ENCODE measurements at places on chromosomes 7 and 10. TPM values are rescaled to one million over a fixed set of nuclear protein-coding genes. Genes with fewer than 3 reads are reported as not detected.

The EVX1 gene
- total RNA-seq: not detected

The PANK1 gene
- 5.1 TPM for total RNA-seq

The UNCX gene
- not detected for total RNA-seq

The OLAH gene
- 0.16 TPM for total RNA-seq

The METTL27 gene
- 2.9 TPM for total RNA-seq

The RINT1 gene
- total RNA-seq: 12.7 TPM

The SUGCT gene
- 1.1 TPM for total RNA-seq

The CLDN3 gene
- total RNA-seq: 2.6 TPM

The CRYGN gene
- not detected for total RNA-seq

The KLLN gene
- total RNA-seq: 0.16 TPM

The AGMO gene
- total RNA-seq: 1.9 TPM

The C10orf143 gene
- 0.16 TPM for total RNA-seq

The ACSM6 gene
- not detected for total RNA-seq

The PKD1L1 gene
- 6.3 TPM for total RNA-seq

The ANKRD30A gene
- not detected for total RNA-seq

The STK31 gene
- 0.13 TPM for total RNA-seq

The NUTM2B gene
- 0.25 TPM for total RNA-seq

The UMAD1 gene
- total RNA-seq: 6.2 TPM

The GAD2 gene
- total RNA-seq: not detected

The TEX36 gene
- total RNA-seq: not detected

The TMEM72 gene
- total RNA-seq: not detected

The EBLN1 gene
- total RNA-seq: not detected

The SDK1 gene
- total RNA-seq: 0.94 TPM

The RAMP3 gene
- 0.81 TPM for total RNA-seq

The PAX4 gene
- total RNA-seq: not detected

The H2BK1 gene
- not detected for total RNA-seq

The ASB10 gene
- not detected for total RNA-seq

The OGDHL gene
- total RNA-seq: 0.16 TPM

The ATG9B gene
- not detected for total RNA-seq

The HDAC9 gene
- 26.3 TPM for total RNA-seq

The TLX1 gene
- total RNA-seq: not detected

The PPRC1 gene
- 6.5 TPM for total RNA-seq

The VOPP1 gene
- total RNA-seq: 156 TPM

The YAE1 gene
- 12.5 TPM for total RNA-seq

The MKX gene
- 0.19 TPM for total RNA-seq

The SPDYE1 gene
- total RNA-seq: not detected

The SUN3 gene
- not detected for total RNA-seq

The TSPAN15 gene
- total RNA-seq: 255 TPM

The BLNK gene
- not detected for total RNA-seq

The SFRP4 gene
- total RNA-seq: not detected

The COL26A1 gene
- total RNA-seq: not detected

The LANCL2 gene
- 19.8 TPM for total RNA-seq

The PDE1C gene
- total RNA-seq: 4.7 TPM

The SBDS gene
- total RNA-seq: 97.8 TPM
